ENCODE measurements at places on chromosomes 5 and 9.

GRCh38 chr9:75866273-75866871, 24.1 kb upstream of the PCSK5 start:
- DNase-seq, result peak; percentile 36

- DNase-seq, result no peak
Measured at GRCh38 chr9:124135813-124136365, 121.9 kb upstream of the NEK6 start.

GRCh38 chr9:108600896-108601295, 254.9 kb downstream of the ACTL7B start:
- DNase-seq, result no peak

DNA sequence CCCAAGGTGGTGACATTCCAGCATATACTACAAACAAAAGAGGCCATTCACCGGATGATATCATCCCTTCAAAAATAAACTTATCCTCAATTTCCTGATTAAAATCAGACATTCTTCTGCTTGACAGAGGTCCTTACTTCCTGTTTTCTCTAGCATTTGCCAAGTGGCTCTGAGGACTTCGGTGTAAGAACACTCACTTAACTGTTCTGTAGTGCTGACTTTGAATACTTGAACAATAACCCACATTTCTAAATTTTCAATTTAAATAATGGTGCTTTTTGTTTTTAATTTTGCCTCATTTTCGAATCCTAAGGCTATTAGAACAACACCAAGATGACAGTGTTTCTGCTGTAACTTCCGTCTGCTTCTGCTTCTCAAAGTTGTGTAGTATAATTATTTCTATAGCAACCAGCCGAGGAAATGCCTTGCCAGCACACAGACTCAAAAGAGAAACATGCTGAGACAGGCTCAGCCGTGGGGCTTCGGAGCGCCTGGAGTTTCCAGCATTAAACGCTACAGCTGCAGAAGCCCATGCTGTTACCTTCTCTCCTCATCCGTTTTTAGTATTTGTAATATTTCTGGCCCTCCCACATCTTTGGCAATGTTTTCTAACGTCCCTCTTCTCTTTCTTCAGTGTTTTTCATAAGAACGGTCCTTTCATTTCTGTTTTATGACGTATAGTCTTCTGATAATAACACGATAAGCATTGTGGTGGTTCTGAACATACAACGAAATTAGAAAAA, 19.5 kb upstream of the ANXA1 start:
- DNase-seq, result peak; percentile 57

- DNase-seq, result no peak
Measured at GRCh38 chr5:10680876-10681481, 80.1 kb downstream of the DAP start.

GRCh38 chr9:18184401-18184800, 289.6 kb upstream of the ADAMTSL1 start:
- no peak for DNase-seq

- DNase-seq, result no peak
Measured at GRCh38 chr5:98102936-98103335, 670.5 kb upstream of the RGMB start.

DNA sequence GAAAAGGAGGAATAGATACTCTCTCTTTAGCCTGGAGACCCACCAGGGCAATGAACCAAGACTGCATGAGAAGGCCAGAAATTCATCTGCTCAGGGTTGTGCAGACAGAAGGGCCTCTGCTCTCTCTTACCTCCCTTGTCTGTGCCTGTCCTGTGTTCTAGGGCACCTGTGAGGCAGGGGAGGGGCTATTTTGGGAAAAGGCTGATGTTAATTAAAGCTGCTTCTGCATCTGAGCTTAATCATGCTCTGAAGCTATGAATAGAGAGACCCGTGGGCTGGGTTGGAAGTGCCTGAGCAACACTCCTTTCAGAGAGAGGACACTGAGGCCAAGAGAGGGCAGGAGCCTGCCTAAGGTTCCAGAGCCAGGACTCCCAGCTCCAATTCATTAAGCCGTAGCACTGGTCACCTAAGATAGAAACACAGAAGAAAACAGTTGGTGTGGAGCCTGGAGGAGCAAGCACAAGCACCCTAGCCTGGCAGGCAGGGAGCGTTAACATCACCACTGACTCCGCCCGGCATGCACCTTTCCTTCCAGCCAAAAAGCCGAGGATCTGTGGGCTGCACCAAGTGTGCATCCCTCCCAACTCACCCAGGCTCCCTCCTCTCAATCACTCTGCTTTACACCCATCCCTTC, 31.4 kb upstream of the STING1 start:
- DNase-seq, result no peak

GRCh38 chr5:171997011-171997410, 9.4 kb downstream of the FBXW11 start:
- no peak for DNase-seq

GRCh38 chr5:64742821-64743220, 25.7 kb downstream of the SREK1IP1 start:
- DNase-seq, result no peak

GRCh38 chr9:82022121-82022520, 33.5 kb downstream of the SPATA31D1 start:
- DNase-seq, result no peak

DNA sequence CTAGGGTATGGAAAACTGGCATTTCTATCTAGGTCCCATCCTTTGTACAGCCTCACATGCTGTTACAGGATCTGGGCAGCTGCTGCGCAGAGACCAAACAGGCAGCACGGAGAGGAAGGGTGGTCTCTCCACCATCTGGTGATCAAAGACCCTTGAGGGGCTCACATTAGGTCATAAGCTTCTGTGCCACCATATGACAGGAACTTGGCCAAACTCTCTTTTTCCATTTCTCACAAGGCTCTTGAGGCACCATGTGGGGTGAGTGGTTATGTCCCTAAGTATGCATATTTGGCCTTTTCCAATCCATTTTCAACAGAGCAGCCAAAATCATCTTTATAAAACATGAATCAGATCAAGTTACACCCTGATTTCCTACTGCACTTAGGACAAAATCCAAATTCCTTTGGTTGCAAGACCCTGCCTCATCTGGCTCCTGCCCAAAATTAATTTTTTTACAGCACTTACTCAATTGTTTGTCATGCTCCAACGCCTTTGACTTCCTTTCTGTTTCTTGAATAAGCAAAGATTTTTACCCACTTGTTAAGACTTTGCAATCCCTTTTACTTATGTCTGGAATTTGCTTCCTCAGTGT, 730.0 kb downstream of the MAT2B start:
- DNase-seq, result no peak

GRCh38 chr9:120741191-120741590, 26.9 kb upstream of the MEGF9 start:
- DNase-seq, result no peak

- DNase-seq, result peak; percentile 77
Measured at GRCh38 chr5:98510143-98510985, 263.1 kb upstream of the RGMB start.

DNA sequence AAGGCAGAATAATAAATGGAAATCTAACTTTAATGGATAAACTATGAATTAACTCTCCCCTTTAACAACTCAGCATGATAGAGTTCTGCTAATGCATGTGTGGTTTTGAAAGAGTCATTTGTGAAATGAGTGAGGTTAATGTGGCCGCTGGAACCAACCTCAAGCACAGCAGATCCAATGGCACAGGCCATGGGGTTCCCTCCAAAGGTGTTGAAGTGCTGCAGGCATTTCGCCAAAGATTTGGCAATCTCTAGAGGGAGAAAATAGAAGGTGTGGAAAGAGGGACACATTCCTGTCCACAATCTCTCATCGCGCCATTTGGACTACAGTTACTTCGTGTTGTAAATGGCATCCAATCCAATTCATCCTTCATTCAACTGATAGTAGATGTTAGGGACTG, 35.0 kb downstream of the AGXT2 start:
- DNase-seq, result no peak

DNA sequence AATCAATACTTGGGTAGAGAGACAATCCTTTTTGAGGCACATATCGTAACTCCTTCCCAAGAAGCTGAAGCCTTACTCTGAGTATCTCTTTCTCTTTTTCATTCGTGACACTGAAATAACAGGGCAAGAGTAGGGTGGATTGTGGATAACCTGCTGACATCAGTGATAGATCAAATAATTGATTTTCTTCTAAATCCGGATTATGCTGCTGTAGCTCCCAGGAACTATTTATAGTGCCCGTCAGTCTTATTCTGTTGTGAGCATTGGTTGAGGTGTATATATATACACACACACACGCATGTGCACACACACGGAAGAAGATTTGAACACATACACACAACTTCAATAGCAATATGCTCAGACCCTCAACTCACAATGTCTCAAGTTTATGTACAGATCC, 43.2 kb upstream of the GLRA1 start:
- DNase-seq, result no peak

DNA sequence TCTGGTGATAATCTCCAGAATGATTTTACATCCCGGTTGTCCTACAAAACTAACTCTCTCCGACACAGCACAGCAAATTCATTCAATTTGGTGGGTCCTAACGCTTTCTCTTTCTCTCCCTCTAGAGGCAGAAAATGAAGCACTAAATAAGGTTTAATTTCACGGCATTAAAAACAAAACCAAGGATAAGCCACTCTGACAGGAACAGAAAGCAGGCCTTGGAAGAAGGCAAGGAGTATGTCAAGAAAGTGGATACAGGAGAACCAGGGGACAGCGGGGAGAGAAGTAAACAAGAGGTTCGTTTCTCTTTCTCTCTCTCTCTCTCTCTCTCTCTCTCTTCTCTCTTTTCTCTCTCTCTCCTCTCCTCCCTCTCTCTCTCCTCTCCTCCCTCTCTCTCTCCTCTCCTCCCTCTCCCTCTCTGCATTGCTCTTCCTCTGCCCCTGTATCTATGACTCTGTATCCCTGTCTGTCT, 49.8 kb downstream of the EBF1 start:
- DNase-seq, result peak; percentile 10

DNA sequence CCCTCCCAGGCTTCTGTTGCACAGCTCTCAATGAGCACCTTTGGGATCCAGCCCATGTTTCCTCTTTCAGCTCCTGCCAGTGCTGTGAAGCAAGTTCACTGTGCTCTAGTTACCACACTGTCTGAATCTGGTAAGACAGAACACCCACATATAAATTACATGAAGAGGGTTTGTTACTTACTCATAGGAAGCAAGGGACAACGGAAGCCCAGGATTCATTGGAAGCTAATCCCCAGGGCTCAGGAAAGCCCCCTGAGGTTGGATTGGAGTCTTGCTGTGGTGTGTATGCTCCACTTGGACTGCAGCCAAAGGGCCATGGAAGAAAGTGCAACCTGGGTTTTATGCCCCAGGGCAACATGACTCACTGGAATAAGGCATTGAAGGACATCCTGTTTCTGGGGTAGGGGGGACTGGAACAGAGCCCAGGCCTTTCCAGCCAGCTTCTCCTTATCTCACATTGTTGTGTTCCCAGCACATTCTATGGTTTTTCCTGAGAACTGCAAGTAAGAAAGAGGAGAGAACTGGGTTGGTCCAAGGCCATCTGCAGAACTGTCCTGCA, 15.6 kb upstream of the CLK4 start:
- DNase-seq, result no peak

GRCh38 chr5:7468742-7469141, 72.8 kb downstream of the ADCY2 start:
- no peak for DNase-seq

DNA sequence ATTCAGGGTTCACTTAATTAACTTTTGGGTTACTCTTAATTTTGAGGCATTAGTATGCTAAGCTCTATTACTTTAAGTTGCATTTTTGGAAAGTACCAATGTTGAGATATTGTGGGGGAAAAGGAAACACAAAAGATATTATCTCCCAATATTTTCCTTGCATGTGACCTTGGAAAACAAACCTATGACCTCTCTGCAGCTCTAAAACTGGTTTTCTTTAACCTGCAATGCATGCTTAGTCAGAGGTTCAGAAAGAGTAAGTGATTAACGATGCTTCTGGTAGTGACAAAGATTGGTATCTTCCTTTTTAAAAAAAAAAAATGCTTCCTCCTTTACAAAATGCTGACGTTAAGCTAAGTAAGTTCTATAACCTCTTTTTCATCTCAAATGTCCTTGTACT, 44.9 kb upstream of the CDH18 start:
- DNase-seq, result no peak

DNA sequence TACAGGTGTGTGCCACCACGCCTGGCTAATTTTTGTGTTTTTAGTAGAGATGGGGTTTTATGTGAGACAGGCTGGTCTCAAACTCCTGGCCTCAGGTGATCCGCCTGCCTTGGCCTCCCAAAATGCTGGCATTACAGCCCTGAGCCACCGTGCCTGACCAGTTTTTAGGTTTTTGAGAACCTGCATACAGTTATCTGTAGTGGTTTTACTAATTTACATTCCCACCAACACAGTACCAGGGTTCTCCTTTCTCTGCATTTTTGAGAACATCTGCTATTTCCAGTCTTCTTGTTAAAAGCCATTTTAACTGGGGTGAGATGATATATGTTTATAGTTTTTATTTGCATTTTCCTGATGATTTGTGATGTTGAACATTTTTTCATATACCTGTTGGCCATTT, 12.8 kb downstream of the DMXL1 start:
- no peak for DNase-seq

- no peak for DNase-seq
Measured at GRCh38 chr9:97556036-97556720, 54.7 kb downstream of the TMOD1 start.

DNA sequence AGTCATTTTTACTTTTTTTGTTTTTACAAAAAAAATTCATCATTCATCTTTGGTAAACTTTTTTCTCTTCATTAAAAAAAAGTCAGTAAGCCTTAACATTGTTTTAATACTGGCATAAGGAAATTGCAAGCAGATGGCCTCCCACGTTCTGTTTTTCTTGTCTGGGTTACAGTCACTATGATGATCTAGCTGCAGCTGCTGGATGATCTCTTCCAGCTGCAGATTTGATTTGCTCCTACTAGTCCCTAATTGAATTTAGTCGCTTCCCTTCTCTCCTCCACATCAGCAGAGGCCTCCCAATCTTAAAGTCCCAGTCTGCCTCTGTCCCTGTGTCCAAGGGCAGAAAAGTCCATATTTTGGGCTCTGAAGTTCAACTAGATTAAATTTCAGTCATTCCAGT, 106.8 kb upstream of the PTGER4 start:
- DNase-seq, result no peak

GRCh38 chr9:121819428-121820231, 168.2 kb downstream of the DAB2IP start:
- no peak for DNase-seq

DNA sequence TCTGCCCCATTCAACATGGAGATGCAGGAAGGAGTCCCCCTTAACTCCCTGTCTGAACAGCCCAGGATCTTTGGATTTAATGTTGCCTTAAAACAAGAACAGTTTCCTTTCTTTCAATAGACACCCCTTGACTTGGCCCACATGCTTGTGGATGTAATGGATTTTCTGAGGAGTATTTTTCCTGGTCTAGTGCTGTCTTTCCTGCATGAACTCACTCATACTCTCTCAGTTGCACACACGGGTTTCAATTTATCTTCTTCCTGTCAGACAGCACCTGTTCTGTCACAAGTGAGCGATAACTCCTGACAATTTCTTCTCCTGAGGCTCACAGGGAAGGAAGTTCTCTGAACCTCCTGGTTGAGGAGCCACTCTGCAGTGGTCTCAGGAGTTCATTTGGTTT, 85.1 kb downstream of the ACER2 start:
- DNase-seq, result no peak

Measured in globus pallidus (tissue), 1 donor.